ENCODE measurements at places on chromosomes 7 and 10.

DNA sequence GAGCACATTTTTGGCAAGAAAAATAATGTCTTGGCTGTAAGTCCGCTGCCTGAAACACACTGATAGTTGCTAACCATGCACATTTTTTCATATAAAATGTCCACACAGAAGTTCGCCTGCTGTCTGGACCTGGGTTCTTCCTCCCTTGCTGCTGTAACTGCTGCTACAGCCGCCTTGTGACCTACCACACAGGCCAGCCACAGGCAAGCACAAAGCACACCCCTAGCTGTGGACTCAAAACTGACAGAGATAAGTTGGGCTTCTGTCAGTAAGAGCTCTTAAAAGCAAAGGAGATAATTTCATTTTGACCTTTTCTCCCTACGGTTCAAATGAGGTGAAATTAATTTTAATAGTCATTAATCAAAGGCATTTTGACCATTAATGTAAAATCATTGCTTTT is 354.7 kb downstream of the OTUD1 start:
- DNase-seq: no peak

- no peak for DNase-seq
Observed at GRCh38 chr10:61565819-61566560, 96.7 kb upstream of the CABCOCO1 start.

DNA sequence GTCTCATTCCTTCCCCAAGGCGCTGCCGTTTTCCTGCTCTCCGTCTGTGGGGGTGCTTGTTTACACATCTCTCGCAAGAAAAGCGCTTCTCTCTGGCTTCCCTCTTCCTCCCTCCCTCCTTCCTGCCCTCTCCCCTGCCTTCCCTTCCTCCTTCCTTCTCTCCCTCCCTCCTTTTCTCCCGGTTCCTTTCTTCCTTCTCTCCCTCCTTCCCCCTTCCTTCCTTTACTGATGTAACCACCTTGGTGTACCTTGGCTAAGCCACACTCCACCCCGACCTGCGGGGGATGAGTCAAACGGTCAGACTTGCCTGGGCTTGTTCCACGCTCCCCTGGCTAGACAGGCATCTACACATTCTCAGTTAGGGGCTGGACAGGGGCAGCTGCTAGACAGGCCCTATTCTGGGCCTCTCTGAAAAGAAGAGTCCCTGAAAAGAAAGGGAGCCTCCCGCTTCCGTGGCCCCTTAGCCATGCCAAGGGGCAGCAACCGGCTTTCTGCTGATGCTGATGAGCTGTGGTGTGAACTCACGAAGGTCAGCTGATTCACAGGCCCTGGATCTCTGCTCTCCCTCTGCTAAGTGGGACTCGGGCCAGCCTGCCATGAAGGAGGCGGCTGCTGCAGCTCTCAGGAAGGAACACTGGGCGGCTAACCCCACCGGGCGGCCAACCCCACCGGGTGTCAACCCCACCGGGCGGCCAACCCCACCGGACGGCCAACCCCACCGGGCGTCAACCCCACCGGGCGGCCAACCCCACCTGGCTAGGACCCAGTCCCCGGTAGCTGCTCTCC is 216.8 kb downstream of the TCERG1L start:
- DNase-seq: no peak

DNA sequence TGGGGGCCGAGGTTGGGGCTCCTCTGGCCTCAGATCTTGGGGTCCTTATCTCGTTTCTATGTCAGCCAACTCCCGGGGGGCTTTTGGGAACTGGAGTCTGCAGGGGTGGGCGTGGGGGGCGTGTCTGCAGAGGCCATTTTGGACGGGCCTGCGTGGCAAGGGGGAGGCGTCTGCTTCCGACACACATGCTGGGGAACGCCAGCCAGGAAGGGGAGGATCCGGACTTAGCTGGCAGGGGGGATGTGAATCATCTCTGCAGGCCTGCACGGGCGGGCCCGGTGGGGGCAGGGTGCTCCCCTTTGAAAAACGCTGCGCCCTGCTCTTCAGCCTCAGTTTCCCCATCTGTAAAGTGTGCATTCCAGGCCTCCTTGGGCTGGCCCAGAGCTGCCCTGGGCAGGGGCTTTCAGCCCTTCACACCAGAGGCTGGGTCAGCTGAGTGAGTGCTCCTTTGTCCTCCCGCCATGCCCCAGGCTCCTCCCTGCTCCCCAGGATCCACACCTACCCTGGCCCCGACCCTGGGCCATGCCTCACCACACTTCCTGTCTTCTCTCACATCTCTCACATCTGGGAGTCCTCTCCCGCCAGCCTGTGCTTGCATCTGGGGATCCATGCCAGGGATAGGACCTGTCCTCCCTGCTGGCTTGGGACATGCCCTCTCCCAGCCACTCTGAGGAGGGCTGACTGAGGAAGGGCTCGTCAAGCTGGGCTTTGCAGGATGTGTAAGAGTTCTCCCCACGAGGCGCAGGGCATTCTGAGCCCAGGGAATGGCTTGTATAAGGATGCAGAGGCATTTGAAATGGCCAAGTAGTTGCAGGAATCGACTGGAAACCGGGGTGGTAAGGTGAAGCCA is 172.6 kb upstream of the TNRC18 start:
- DNase-seq: peak; percentile 64

GRCh38 chr7:100016215-100016901 is 962 bp downstream of the ZKSCAN1 start:
- no peak for DNase-seq

- peak; percentile 9 for DNase-seq
Observed at GRCh38 chr7:4774658-4775249, 669 bp upstream of the AP5Z1 start.

Measured in activated T-cell treated with anti-CD3 and anti-CD28 coated beads for 4 hours (primary cell).